ENCODE measurements at places on chromosomes 7 and 10.

GRCh38 chr10:71582019-71582418 is 137.6 kb downstream of the C10orf105 start:
- DNase-seq, result no peak

- no peak for DNase-seq
Observed at GRCh38 chr10:101066146-101066895, 4.5 kb downstream of the KAZALD1 start.

- DNase-seq, result no peak
Observed at GRCh38 chr10:24727786-24728185, 4.1 kb upstream of the ARHGAP21 start.

DNA sequence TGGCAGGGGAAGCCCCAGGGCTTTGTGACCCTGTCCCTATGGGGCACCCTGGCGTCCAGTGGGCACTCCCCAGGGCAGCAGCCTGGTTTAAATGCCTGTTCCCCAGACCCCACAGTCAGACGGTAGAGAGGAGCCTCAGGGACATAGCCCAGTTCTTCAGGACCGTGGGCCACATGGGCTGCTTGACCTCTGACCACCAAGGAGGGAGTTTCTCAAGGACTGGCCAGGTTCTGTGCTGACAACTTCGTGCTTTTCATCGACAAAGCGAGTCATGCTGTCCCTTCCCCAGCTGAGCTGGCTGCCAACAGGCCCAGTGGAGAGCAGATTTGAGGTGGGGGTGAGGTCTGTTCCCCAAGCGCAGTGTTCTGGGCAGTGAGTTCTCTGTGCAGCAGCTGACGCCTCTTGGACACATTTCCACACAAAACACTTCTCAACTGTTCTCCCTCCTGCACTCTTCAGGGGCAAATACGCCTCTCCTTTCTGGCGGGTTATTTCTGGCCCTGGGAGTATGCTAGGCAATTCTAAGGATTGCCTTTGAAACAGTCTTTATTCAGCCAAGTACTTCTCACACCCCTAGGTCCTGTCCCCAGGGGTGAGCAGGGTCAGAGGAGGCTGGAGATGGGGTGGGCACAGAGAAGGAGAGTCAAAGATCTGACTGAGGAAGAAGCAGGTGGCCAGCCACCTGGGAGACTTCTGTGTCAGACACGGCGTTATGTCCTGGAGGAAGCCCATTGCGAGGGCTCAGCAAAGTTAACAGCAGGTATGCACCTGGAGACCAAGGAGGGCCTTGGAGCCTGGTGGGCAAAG is 57.3 kb upstream of the CAMK2B start:
- no peak for DNase-seq

GRCh38 chr10:35875016-35875676 is 233.1 kb upstream of the FZD8 start:
- DNase-seq, result no peak

All from GDM1 (cell line).